Stimulated activated naive CD4-positive, alpha-beta T cell treated with Interleukin-2 at 50 U/mL for 16 hours (primary cell): ENCODE measurements at places on chromosomes 16 and 17.
A peak's percentile ranks its signal among the peaks of the same experiment; 100 is the strongest.

DNA sequence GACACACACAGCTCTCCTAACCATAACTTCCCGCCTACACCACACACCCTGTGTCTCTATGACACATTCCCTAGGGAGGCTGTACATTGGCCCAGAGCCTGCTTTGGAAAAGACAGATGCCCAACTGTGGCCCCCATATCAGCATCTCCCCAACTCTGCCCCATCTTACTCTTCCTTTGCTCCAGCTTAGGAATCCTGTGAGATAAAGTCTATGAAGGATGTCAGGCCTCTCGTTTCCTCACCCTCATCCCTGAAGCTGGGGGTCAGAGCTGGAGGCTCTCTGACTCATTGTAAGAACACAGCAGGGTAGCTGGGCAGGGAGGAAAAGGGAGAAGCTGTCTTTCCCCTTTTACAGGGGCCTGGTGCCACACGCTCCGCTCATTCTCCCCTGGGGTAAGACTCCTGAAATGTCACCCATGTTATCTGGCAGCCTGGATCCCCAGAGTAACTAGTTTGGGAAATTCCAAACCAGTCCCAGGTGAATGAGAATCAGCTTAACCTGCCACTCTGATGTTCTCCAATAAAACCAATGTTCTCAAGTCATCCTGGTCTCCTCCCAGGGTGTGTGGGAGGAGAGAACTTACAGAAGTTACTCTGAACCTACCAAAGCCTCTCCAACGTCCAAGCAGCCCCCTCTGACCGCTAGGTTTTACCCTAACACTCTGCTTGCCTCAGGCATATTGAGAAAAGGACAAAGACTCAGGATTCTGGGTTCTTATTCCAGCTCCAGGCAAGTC is 2.8 kb downstream of the RAPGEFL1 start:
- no peak for DNase-seq

DNA sequence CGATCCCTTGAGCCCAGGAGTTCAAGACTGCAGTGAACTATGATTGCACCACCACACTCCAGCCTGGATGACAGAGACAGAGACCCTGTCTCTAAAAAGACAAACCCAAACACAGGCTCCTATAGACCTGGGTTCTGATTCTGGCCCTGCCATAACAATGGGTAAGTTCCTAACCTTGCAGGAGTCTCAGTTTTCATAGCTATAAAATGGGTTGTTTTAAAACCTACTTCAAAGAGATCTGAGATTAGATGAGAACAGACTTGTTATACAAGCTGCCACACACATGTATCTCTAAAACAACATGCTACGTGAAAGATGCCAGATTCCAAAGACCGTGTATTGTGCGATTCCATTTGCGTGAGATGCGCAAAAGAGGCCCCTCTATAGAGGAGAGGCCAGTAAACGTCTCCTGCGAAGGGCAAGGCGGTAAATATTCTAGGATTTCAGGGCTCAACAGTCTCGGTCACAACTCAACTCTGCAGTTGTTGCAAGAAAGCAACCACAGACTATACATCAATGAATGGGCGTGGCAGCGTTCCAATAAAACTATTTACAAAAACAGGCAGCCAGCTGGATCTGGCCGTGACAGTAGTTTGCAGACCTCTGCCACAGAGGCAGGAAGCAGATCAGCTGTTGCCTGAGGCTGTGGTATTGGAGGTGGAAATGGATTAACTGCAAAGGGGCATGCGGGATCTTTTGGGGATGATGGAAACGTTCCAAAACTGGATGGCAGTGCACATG is 5.9 kb downstream of the CORO7 start:
- no peak for DNase-seq

- peak; percentile 30 for DNase-seq
These were observed 1.5 kb downstream of the CCL1 start for GRCh38 chr17:34361478-34362061.

DNA sequence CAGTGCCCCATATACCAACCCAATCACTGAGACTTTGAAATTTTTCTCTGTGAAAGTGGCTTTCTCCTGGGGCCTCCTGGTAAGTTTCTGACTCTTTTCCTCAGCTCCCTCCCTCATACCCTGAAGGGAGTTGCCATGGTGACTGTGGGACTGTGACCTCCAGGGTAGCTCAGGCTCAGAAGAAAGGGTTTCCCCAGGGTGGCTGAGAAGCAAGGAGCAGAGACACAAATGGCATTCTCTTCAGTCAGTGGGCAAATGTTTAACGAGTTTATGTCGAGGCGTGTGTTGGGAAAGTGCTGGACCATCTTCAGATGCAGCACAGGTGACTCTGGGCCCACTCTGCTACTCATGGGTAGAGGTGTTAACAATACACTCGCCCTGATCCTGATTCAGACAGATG is 46.8 kb downstream of the MRPS23 start:
- no peak for DNase-seq

GRCh38 chr17:31254654-31255053 is 42.4 kb downstream of the OMG start:
- no peak for DNase-seq

GRCh38 chr16:51159296-51159695 is 8.2 kb upstream of the SALL1 start:
- no peak for DNase-seq
